Esophagus squamous epithelium (tissue), 5 donors: ENCODE measurements at places on chromosomes 2 and 18.

GRCh38 chr2:128984855-128985254, 666.2 kb upstream of the HS6ST1 start:
- DNase-seq = no peak

DNA sequence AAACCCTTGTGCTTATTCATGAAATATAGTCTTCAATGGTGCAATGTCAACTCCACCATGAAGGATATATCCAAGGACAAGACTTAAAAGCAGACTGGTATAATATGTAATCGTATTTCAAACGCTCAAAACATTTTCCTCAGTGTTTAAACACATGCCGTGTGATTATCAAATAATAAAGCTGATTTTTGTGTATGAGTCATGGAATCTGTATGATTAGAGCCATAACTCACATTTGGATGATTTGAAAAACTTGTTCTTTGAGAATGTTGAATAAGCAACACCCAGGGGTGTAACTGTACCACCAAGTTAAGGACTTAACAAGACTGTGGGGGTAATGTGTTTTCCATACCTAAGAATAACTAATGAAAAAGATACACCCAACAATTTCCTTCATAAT, 215.3 kb downstream of the STK39 start:
- DNase-seq = no peak

- no peak for DNase-seq
These were observed 33.1 kb downstream of the EMILIN2 start for GRCh38 chr18:2879889-2880288.

GRCh38 chr2:127584516-127585033, 49.1 kb downstream of the MYO7B start:
- DNase-seq = no peak

DNA sequence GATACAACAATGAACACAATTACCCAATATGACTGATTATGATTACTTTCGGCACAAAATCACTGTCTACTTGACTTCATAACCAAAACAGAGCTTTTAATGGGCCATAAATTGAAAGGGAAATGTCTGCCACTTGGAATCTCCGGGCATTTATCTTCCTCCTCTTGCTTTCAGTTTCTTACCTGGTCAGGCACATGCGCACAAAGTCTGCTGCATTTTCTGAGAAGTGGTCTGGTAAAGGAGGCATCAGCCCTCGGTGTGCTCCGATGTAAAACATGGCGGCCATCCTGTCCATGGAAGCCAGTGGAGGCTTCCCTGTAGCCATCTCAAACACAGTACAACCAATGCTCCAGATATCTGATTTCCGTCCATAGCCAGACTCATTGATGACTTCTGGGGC, 62.0 kb downstream of the CCNT2 start:
- no peak for DNase-seq

DNA sequence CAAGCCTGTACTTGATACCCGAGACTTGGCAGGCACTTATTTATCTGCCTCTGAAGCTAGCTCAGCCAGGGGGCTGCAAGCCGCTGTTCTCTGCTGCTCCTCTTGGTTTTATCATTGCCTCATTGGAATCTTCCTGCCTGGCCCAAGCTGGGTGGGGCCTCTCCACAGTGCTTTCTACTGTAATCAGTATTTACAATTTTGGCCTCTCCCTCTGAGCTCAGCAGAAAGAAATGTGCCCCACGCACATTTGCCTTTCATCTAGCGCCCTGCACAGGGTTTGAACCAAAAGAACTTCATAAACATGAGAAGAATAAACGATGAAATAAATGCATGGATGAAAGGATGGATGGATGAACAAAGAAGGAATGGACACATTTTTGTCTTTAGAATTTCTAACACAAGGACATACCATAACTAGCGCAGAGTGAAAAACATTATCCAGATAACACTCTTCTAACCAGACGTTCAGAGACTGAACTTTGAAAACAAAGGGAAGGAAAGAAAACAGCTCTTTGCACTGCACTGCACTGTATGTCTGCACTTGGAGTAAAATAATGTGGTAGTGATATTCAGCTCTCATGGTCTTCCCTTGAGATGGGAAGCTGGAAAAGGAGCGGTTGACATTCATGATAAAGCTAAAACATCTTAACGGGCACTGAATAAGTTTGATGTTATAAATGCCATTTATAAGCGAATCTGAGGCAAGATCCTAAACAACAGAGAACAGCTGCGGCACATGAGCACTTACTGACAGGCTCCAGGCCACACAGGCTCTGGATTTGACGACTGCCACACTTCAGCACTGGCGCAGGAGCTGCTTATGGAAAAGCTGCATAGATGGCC, 86.8 kb upstream of the SP3 start:
- no peak for DNase-seq

DNA sequence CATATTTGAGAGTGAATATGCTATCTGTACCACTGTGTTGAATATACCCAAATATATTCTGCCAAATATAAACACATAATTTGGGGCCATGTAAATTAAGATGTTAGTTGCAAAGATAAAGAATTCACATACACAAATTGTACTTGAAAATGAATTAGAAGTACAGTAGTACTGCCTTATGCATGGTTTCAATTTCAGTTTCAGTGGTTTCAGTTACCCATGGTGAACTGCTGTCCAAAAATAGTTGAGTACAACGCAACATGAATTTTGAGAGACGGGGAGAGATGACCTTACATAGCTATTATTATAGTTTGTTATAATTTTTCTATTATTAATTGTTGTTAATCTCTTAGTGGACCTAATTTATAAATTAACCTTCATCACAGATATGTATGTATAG, 1313.0 kb upstream of the FAM98A start:
- no peak for DNase-seq

DNA sequence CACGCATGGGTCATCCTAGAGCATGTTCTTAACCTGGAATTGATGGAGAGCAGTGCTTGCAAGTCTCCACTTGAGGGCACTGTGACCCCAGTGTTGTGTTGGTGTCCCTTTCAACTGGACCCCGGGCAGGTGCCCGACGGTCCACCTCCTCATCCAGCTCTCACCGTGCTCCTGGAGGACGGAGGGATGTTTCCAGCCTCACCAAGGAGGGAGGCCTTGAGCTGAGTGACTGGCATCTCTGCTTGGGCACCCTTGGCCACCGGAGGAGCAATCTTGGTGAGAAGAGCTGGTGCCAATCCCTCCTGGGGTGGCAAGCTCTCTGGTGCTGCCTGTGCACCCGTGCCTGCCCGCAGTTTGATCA, 45.4 kb upstream of the ASB18 start:
- no peak for DNase-seq

DNA sequence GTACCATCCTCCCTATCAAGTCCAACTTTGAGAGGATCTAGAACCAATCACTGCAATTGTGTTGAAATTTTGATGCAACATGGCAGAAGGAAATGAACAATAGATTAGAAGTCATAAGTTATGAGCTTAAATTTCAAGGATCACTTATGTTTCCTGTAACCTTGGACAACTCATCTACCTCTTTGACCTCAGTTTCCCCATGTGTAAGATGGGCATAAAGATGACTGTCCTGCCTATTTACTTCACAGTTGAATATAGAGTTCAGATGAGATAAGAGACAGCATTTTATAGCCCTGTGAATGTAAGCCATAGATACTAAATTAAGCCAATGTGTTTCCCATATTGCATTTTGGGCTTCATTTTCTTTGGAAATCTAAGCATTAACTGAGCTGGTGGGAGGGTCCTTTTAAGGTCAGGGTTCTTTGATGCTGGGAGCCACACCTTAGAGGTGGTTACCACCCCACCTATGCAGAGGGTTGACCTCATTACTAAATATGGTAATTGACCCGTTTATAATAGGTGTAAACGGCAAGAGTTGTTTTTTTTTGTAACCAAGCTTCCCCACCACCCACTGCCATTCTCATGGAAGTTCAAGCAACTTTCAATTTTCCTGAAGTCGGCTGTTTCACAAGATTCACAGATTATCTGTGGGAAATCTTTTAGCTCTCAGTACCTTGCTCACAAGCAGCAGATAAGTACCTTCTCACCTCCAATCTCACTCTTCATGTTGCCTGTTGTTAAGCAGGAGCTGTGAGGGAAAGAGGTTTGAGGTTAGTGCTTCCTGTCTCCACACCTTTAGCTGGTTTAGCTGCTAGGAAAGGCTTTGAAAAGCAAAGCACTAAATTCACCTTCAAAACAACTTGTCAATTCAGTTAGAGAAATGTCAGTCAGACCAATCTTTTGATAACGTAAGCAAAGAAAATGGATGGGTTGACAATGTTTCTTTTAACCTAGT, 13.3 kb downstream of the CD28 start:
- DNase-seq = no peak

DNA sequence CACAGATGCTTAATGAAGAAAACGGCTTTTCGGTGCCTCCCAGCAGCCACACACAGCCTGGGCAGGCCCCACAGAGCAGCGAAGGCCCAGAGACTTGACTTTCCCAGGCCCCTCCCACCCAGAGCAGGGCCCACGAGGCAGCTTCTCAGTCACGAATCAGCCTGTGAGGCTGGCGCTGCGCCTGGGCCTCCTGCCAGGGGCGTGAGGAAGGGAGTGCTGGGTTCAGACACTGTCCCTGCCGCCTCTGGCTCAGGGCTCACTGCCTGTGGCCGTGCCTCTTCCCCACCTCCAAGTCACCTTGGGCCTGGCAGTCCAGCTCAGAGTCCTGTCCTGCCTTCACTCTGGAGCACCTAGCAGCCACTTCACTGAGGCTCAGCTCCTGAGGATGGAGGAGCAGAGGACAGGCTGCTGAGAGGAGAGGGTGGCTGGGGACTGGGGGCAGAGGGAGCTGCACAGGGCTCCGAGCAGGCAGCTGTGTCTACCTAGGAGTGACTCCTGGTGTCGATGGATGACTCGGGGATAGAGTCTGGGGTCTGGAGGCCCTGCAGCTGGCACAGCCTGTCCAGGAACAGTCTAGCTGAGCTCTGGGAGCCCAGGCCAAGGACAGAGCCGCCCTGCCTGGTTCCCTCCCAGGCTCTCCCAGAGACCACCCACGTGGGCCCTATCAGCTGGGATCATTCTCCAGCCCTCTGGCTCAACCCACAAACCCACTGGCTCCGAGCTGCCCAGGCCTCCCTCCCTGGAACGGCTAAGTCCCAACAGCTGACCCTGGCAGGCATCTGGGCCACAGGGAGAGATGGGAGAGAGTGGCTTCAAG, 36.4 kb upstream of the FOSL2 start:
- DNase-seq = peak; percentile 20

DNA sequence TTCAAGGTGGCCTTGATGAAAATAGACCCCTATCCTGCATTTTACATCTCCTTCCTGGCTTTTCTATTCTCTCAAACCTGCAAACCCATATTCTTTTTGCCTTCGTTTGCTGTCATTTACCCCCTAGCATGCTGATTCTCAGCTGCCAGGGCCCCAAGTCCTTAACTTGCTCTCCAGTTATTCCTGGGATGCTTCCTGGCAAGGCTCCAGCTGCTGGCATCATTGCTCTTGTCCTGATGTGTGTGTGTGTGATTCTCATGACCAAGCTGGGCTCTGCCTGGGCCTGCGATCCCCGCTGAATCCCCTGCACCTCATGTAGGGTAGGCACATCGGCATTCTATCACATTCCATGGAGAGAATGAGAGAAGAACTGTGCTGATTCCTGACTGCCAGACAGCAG, 11.9 kb downstream of the NPAS2 start:
- no peak for DNase-seq

- DNase-seq = no peak
These were observed 48.9 kb upstream of the COBLL1 start for GRCh38 chr2:164890544-164890943.

GRCh38 chr2:8638327-8638726, 43.5 kb upstream of the ID2 start:
- no peak for DNase-seq

DNA sequence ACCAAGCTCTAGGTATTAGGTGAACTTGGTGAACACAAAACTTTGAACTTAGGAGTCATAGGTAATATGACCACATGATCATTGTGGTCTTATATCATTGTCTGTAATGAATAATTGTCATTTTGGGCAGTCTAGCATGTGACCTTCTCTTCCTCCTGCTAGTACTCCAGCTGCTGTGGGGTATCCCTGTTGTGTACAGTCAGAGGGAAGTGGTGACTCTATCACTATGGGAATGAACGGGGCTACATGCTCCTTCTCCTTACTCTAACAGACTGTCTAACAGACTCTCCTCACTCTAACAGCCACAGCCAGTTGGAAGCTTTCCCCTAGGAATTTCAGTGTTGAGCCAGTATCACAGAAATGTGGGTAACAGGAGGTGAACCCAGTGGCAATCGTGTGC, 68.2 kb upstream of the NEDD4L start:
- no peak for DNase-seq

DNA sequence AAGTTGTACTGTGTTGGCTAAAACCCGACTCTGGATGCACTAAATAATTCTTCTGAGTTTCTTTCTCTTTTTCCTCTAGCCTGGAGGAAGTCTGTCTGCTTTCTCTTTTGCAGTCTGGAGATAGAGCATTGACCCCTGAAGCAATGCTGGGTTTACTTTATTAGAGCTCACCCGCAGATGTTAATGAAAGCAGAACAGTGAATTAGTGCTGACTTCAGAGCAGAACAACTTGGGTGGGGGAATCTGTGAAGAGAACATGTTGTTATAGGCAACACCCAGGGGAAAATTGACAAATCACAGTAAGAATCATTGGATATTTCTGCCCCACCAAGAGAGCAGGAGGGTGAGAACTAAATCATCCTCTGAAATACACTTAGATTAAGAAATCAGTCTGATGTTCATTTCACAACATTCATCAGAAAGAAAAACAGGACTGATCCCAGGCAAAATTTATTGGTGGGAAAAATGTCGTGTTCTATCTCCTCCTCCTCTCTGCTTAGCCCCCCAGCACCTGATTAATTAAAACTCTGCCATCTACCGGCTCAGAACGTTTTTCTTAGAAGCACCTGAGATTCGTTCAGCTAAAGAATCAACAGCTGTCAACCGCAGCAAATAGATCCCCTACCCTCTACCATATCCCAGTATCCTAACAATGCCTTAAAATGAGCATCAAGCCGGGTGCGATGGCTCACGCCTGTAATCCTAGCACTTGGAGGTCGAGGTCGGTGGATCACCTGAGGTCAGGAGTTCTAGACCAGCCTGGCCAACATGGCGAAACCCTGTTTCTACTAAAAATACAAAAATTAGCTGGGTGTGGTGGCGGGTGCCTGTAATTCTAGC, 165.1 kb downstream of the FMNL2 start:
- no peak for DNase-seq

- DNase-seq = no peak
These were observed 146.7 kb downstream of the PARD3B start for GRCh38 chr2:204691911-204692510.

DNA sequence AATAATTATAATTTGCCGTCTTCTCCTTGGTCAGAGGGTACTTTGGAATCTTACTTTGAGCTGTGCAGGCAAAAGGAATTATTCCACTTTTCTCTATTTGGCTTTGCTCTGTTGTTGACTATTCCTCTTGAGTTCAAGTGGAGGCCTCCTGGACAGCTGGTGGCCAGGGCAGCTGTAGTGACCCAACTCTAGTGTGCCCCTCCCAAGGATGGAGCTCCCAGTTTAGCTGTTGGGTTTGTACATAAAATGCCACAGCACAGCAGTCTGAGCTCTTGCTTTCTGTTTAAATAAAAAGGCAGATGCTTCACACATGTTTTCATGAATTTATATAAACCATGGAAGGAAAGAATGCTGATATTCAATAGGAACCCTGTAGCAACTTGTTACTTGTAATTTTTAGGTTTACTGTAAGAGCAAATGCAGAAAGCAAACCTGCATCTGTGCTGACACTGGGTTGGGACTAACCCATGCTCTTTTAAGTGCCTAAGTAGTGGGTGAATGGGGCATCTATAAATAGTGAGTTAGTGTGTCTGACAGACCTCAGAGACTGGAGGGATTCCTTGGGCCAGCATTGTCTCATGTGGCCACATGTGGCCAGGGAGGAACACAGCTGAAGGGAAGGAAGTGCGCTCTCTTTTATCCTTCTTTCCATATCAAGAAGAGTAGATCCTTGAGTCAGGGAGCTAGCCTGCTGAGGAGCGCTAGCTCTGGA, 121.8 kb downstream of the FHOD3 start:
- no peak for DNase-seq

- no peak for DNase-seq
These were observed 150.8 kb downstream of the INHBB start for GRCh38 chr2:120496759-120497158.
